ENCODE measurements at places on chromosomes 2 and 18.

GRCh38 chr2:135903650-135904049 is 27.4 kb upstream of the MCM6 start:
- DNase-seq = no peak

GRCh38 chr2:88690591-88691338 is 708 bp upstream of the RPIA start:
- DNase-seq = no peak

GRCh38 chr2:129499747-129500146 is 479.7 kb upstream of the RAB6C start:
- no peak for DNase-seq

GRCh38 chr2:217090024-217090473 is 230.2 kb upstream of the TNP1 start:
- no peak for DNase-seq

- DNase-seq = peak; percentile 91
Measured at GRCh38 chr2:62956651-62957050, 94.0 kb upstream of the OTX1 start.

DNA sequence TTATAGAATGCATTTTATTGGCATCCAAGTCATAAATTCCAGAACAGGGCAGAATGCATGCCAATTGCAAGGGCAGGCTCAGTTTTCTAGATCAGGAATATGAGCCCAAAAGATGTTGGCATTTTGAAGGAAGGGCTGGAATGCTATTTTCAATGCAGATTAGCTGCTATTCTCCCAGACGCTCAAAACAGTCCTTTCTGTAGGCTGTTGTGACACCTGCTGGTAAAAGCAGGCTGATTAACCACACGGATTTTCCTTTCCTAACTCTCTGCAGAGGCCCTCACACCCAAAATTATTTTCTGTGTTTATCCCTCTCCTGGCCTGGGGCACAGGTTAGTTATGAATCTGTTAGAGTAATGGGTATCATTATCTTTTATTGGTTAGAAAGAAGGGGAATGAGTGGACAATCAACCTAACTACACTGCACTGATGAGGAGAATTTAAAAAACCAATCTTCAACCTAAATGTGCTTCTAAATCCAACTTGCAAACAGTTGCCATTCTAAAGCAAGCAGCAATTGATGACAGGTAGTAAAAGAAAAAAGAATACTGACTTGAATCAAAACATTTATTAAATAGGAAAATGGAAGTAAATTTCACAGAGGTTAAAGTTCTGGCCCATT is 94.0 kb downstream of the PLA2R1 start:
- peak; percentile 74 for DNase-seq

DNA sequence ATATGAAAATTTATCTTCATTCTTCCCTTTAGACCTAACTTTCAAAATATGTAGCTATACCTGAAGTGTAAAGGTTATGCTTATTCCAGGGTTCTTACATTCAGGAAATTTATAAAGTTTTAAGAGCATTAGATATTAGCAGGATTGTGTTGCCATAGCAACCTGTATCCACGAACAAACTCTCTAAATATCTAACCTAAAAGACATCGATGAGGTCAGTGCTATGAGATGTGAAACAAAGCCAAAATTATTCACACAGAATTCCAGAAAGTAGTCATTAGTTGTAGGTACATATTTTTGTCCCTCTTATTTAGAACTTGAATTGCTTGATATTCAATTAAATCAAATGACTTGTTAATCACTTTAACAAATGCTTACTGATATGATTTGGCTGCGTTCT is 705.3 kb downstream of the SOCS6 start:
- DNase-seq = no peak

DNA sequence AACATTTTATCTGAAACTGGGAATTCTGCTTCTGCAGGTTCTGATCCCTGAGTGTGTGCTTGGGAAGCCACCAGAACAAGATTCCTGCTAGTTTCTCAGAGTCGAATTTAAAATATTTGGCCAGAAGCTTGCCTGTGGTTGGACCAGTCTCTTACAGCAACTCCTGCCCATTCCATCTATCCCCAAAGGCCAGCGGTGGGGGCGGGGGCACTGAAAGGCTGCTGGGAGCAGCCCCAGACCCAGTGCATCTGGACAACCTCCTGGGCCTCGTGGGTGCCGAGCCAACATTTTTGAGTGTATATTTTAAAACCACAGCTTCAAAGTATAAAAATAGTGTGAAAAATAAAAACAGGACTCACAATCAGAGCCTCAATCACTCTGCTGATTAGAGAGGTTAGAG is 38.6 kb upstream of the ZFP36L2 start:
- no peak for DNase-seq

GRCh38 chr18:23871410-23871809 is 143.1 kb upstream of the TTC39C start:
- DNase-seq = no peak

DNA sequence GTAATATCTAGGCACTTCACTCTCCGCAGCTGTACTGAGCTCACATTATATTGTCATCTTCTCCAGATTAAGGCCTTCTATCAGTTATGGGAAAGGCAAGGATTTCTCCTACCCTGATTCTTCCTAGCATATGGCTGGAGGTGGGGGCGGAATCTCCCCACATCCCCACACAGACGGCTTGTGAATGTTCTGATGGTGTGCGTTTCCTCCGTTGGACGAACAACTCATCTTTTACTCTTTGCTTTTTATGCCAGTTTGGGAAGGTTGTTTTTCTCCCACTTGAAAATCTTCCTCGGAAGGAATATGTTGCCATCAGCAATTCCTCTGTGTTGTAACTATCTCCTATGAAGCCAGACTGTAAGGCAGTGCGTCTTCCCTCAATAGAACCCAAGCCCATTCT is 24.3 kb downstream of the KLHL29 start:
- no peak for DNase-seq

GRCh38 chr2:270861-271260 is 6.1 kb downstream of the ACP1 start:
- DNase-seq = no peak

DNA sequence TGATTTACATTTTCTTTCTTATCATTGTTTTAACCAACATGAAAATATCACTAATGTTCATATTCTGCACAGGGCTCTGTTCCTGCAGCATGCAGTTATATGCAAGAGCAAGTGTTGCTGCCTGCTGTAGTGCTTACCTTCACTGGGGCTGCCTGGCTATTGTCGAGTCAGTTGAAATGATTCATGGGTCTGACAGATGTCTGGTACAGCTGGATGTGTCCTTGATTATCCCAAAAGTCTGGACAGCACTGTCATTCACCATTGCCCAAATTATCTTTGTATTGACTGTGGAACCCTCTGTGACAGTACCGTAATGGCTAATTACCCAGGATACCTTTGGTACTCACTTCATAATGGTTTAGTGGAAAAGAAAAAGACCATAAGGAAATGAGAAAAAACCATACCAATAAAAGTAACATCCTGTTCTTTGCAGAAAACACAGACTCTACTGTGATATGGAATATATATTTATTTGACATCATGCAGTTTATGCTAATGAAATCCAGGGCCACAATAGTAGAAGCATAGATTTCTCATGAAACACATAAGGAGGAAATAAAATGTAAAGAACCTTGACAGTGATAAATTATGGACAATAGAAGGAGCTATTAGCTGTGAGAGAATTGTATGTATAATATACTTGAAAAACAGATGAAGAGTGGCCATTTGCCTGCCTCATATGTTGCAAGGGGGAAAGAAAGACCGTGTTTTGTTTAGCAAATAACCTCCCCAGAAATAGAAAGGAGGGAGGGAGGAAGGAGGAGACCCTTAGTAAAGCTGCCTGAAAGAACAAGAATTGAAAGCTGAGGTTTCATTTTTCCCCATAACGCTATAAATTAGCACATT is 249.8 kb upstream of the ATP5MC3 start:
- peak; percentile 44 for DNase-seq

DNA sequence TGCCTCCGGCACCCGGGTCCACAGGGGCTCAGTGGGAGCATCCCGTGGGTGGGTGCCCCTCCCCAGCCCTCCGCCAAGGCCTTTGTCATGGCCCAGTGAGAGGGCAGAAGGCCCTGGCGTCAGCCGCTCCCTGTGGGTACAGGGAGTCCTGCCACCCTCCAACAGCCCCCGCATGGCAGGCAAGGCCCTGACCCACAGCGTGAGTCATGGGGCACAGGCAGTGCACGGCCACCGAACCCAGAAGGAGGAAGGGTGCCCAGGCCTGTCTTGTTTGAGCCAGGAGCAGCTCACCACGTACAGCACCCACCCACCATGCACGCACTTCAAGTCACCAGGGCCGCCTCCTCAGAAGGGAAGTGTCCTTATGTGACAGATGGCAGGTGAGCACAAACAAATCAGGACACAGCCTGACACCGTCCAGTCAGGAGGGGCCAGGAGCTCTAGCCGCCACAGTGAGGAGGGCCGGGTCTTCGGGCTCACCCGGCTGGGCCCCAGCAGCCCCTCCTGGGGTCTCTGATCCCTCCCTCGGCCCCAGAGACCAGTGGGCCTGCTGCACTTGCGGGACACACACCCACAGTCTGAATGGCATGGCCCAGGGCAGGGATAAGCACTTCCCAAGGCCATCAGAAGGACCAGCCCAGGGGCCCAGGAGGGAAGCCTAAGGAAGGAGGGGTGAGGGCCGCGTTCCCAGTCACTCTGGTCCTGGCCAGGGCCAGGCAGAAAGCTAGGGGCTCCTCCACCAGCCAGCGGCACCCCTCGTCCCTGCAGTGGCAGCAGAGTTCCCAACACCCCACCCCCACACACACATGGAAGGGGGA is 25.8 kb downstream of the BIN1 start:
- no peak for DNase-seq

GRCh38 chr2:159933727-159934049 is 128.7 kb downstream of the PLA2R1 start:
- DNase-seq = no peak

GRCh38 chr18:77000527-77000926 is 132.1 kb downstream of the MBP start:
- DNase-seq = peak; percentile 14

DNA sequence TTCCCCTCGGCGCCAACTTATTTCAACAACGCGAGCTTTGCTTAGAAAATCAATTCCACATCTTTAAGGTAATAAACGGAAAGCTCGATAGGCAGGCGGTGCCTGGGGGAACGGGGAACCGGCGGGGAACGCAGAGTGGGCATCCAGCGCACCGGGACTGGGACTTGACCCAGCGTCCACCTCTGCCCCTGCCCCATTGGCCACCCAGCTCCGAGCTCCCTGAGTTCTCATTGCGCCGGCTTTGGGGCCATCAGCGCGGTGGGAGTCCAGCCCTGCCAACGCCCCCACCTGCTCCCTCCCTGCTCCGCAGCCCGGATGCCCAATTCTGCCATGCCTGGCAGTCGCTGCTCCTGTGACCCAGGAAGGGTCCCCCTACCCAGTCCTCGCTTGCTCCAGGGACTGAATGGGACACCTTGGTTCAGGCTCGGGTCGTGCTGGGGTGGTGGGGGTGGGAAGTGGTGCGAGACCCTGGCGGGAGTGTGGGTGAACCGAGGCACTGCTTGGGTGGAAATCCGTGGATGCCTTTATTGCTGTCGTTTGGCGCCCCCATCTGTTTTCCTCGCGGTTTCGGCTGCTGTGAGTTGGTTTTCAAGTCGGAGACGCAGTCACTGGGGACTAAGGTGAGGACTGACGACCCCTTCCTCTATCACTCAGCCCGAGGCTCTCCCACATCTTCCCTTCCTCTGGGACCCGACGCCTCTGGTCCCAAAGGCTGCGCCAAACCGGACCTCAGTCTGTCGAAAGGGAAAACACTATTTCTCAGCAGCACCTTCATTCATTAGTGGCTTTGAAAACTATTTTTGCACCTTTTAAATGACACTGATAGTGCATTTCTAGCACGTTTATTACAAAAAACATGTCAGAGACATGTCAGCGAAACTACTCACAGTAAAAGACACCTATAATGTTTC is 2.4 kb upstream of the EVX2 start:
- peak; percentile 62 for DNase-seq

DNA sequence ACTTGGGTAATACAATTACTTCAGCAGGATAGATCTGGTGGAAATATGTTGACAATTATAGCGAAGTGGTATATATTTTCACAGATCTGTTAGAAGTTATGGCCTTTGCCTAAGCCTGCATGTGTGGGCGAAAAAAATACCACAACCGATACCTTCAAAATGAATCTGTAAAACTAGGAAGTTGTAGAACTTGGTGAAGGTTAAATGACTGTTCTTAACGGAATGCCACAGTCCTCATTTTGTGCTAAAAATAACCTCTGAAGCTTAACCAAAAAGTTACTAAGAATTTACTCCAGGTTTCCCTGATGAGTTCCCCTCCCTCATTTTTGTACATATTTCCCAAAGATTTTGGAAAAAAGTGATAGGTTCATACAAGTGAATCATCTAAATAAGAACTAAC is 550.7 kb downstream of the THSD7B start:
- DNase-seq = no peak

GRCh38 chr18:26925313-26925712 is 59.8 kb upstream of the AQP4 start:
- DNase-seq = no peak

DNA sequence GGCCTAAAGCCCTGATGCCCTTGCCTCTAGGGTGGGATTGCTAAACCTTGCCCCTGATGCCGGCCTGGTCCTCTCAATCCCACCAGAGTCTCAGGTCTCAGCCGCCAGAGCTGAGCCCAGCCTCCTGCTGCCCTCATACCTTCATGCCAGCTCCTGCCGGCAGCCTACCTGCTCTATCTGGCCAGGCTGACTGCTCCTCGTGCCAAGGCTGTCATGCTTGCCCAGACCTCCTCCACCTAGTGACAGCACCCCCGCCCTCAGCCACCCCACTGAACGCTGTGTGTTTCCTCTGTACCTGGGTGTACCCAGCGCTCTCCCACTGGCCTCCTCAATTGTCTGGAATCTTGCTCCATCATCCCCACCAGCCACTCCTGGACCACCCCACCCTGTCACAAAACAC is 120.1 kb downstream of the CACNB4 start:
- no peak for DNase-seq

DNA sequence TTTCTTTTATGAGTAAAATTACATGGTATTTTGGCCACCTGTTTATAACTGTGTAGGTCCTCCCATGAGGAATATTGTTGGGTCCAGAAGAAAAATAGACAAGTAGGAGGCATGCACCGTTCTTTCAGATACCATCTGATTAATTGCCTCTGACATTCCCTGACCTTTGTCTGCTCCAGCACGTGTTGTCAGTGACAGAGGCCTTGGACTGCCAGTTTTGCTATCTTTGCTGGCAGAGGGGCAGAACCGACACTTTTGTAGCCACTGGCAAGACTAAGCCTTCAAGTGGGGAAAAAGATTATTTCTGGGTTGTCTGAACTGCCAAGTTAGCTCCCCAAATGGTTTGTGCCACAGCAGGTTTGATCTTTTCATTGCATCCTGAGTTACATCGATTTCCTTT is 276.9 kb downstream of the CAMKMT start:
- no peak for DNase-seq

- no peak for DNase-seq
Measured at GRCh38 chr2:219499058-219499307, 292 bp downstream of the GMPPA start.

GRCh38 chr2:159109517-159109916 is 141.1 kb downstream of the TANC1 start:
- DNase-seq = no peak

Data from NCI-H1694 (cell line).